ENCODE measurements at places on chromosomes 1 and 21. TPM values are rescaled to one million over a fixed set of nuclear protein-coding genes. Genes with fewer than 3 reads are reported as not detected.

The OR2G6 gene
- total RNA-seq: not detected

The AVPR1B gene
- total RNA-seq: 0.22 TPM

The NPHS2 gene
- not detected for total RNA-seq

The ARHGEF10L gene
- total RNA-seq: 11.2 TPM

The SARS1 gene
- 146 TPM for total RNA-seq

The IFFO2 gene
- total RNA-seq: 30.7 TPM

The VCAM1 gene
- total RNA-seq: not detected

The TSPAN2 gene
- 1.3 TPM for total RNA-seq

The GPA33 gene
- total RNA-seq: 0.04 TPM

The AGO3 gene
- 26.3 TPM for total RNA-seq

The PRELP gene
- not detected for total RNA-seq

The LRRC71 gene
- total RNA-seq: 0.11 TPM

The SLAMF9 gene
- 8.7 TPM for total RNA-seq

The AIRE gene
- not detected for total RNA-seq

The SAMD13 gene
- 1.1 TPM for total RNA-seq

The NBPF3 gene
- total RNA-seq: 35.5 TPM

The WDR64 gene
- total RNA-seq: not detected

The CD101 gene
- total RNA-seq: 0.36 TPM

The BEST4 gene
- total RNA-seq: not detected

The AMPD1 gene
- total RNA-seq: not detected

The MARK1 gene
- 0.40 TPM for total RNA-seq
